ENCODE measurements at places on chromosomes 16 and 17.

DNA sequence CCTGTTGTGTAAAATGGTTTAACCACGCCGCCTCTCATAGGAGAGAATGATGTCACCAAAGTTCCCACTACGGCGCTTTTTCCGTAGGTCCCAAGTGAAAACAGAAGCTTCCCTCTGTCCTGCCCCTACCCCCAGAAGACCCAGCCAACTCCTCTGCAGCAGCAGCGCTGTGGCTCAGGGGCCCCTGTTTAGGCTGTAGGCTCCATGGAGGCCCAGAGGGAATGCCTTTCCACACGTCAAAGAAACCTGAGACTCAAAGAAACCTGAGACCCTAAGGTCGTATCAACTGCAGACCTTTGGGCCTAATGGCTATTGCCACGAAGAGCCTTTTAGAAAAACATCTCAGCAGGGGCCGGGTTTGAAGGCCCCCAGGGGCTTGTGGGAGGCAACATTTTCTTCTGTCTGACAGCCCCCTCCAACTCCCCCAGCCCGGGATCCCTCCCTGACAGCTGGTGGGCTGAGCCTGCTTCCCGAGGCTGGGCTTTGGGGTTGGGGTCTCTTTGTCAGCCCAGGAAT, 43.1 kb upstream of the MEAK7 start:
- DNase-seq = no peak

GRCh38 chr17:7468804-7469389, 10.5 kb downstream of the ZBTB4 start:
- no peak for DNase-seq

- no peak for DNase-seq
Observed at GRCh38 chr17:81513372-81513752, 763 bp upstream of the ACTG1 start.

GRCh38 chr16:53087101-53087500, 32.3 kb downstream of the CHD9 start:
- DNase-seq = no peak

GRCh38 chr16:67868290-67868689, 4.6 kb upstream of the EDC4 start:
- no peak for DNase-seq

- no peak for DNase-seq
Observed at GRCh38 chr16:69499541-69500230, 66.1 kb upstream of the NFAT5 start.

DNA sequence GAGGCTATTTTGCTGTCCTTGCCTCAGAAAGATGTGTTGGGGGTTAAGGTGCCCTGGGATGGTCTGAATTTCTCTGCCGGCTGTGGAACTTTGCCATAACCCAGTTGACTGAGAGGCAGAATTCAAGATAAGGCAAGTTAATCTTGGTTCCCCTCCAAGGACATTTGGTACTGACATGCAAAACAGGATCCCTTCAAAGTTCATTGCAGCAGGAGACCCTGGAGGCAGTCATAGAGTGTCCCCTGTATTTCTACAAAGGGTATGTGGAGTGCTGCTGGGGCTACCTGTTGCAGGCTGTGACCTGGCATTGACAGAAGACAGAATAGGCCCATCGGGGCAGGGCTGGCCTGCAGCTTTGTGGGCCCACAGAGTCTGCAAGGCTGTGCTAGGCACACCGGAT, 135.6 kb upstream of the IRX3 start:
- DNase-seq = no peak

DNA sequence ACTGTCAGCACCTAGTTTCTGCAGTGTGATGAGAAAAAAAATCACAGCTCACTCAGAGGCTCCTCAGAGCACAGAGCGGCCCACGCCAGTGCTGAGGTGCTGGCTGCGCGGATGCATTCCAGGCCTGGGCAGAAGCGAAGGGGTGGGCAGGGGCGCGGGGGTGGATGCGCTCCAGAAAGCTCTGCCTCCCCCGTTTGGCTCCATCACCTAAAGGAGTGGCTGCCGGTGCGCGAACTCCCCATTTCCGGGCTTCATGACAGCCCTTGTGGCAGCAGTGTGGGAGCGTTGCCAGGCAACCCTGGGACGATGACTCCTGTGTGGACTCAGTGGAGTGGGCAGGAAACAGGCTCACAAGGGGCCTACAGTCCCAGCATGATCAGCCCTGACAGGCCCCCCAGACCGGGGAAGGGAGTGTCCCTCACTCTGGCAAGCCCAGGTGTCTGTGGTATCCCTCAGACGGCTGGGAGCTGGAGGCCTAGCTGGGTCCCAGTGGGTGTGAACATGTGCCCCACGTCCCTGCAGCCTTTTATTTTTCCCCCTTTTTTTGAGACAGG, 32.8 kb upstream of the NUDT16L1 start:
- DNase-seq = peak; percentile 54

GRCh38 chr16:80883159-80883642, 78.8 kb upstream of the CDYL2 start:
- DNase-seq = no peak

Measured in activated T-helper 1 cell treated with Interleukin-2 at 50 U/mL for 16 hours (primary cell).